ENCODE measurements at places on chromosomes 2 and 18. TPM values are rescaled to one million over a fixed set of nuclear protein-coding genes. Genes with fewer than 3 reads are reported as not detected.

REEP1 gene
- total RNA-seq, result 0.48 TPM

- DNase-seq, result no peak
These were observed 138.1 kb downstream of the SETBP1 start for GRCh38 chr18:44818668-44819403.

GRCh38 chr2:151983221-151983620 lies 115.6 kb downstream of the CACNB4 start:
- no peak for DNase-seq

DNA sequence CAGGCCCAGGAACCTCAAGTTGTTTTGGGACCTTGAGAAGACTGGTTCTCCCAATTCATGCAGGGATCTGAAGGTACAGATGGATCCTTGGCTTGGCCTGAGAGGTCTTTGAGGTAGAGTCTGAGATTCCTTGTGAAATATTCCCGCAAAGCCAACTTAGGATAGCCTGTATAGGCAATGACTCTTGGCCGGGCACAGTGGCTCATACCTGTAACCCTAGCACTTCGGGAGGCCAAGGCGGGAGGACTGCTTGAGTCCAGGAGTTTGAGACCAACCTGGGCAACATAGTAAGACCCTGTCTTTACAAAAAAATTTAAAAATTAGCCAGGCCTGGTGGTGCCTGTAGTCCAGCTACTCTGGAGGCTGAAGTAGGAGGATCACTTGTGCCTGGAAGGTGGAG lies 40.4 kb downstream of the ANKMY1 start:
- DNase-seq, result no peak

DNA sequence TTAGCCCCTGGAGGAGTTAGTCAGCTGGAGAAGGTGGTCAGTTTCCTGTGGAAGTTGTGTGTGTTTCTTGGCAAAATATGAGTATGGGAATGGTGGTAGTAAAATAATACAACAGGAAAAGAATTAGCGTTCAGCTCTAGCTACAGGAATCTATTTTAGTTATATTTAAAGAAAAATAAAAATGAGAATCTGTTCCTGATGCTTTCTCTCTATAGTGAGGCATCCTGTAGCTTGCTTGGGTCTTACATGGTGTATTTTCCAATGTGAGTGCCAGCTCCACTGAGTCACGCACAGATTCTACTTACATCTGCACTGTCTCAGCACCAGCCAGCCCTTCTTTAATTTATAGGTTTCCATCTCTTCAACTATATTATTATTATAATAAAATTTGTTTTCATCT lies 132.2 kb downstream of the BIRC6 start:
- no peak for DNase-seq

GRCh38 chr18:14908541-14908940 lies 160.6 kb downstream of the ANKRD30B start:
- DNase-seq, result no peak

GRCh38 chr2:1521191-1521877 lies 108.1 kb downstream of the TPO start:
- DNase-seq, result no peak

GRCh38 chr2:240887631-240888030 lies 8.3 kb downstream of the MAB21L4 start:
- no peak for DNase-seq

All from kidney epithelial cell (primary cell).